Fibroblast of skin of back (primary cell): ENCODE measurements at places on chromosomes 5 and 9.
A peak's percentile ranks its signal among the peaks of the same experiment; 100 is the strongest.

DNA sequence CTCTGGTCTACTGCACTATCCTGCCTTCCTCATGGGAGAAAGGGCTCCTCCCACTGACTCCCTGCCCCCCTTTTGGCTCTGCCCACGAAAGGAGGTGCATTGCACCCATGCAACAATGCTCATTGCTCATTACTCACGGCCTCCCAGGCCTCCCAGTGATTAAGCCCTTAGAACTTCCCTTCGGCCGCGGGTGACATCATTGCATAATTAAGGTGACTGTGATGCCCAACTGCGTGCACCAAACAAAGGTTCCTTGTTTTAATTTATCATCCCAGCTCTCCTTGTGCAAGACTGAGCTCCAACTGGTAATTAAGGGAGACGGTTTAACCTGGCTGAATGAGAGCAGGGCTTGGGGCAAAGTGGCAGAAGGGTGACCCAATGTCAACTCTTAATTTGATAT is 180.4 kb downstream of the GAS1 start:
- DNase-seq = peak; percentile 86

- DNase-seq = no peak
Measured at GRCh38 chr9:17597977-17598376, 19.1 kb downstream of the SH3GL2 start.

DNA sequence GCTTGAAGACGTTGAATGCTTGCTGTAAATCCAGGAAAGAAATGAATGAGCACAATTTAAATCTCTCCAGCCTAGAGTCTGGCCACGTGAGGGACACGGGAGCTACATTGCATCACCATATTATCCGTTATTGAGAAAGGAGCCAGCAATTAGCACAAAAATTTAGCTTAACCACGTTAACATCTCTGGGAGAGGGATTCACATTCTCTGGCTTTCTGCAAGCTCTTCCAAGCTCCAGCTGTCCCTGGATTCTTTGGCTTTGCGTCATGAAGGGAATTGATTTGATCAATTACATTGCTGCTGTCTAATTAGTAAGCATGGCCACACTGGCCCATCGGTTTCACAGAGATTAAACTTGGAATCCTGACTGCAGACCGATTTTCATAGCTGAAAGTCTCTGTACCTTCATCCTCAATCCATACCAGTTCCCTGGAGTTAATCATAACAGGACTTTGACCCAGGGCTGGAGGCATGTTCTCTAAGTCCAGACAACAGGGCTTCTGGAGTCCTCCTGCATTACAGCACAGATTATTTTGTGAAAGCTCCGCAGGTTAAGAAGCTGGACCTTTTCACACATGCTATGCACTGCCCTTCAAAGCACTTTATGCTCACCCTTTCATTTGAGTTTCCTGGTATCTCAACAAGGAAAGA is 31.6 kb downstream of the ADRA1B start:
- no peak for DNase-seq

- no peak for DNase-seq
Measured at GRCh38 chr9:127138444-127138843, 16.0 kb upstream of the ANGPTL2 start.

- DNase-seq = no peak
Measured at GRCh38 chr9:135903358-135903656, 4.0 kb downstream of the CAMSAP1 start.

DNA sequence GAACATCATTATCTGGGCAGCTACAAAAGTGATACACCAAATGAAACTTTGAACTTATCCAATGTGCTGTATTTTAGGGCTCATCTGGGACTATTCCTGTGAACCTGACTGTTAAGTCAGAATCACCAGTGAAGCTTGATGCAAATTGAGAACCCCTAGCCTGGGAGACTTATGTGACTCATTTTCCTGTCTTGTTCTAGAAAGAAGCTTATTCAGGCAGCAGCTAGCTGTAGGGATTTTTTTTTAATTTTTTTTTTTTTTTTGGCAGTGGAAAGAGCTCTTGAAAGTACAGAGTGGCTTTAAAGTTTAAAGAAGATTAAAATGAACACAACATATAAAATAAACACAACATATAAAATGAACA is 81.1 kb upstream of the TNFAIP8 start:
- peak; percentile 79 for DNase-seq
